ENCODE measurements at places on chromosomes 11 and 22. TPM values are rescaled to one million over a fixed set of nuclear protein-coding genes. Genes with fewer than 3 reads are reported as not detected.

The GTSE1 gene
- 6.9 TPM for total RNA-seq

The KBTBD3 gene
- 2.6 TPM for total RNA-seq

The RAB30 gene
- total RNA-seq, result 67.5 TPM

The PRRG4 gene
- total RNA-seq, result 2.3 TPM

The SIK2 gene
- total RNA-seq, result 16.6 TPM

GRCh38 chr11:15224466-15224865 lies 109.7 kb downstream of the INSC start:
- DNase-seq, result no peak
- H3K4me3 ChIP-seq, result no peak overlapping the region
- H3K27ac ChIP-seq, result no peak overlapping the region
- no peaks in the 10 kb centered on the region for H3K4me1 ChIP-seq
- H3K36me3 ChIP-seq, result no peaks in the 10 kb centered on the region

- H3K27ac ChIP-seq, result no peak overlapping the region
- no peaks in the 10 kb centered on the region for H3K27me3 ChIP-seq
- no peaks in the 10 kb centered on the region for H3K4me1 ChIP-seq
- no peak for DNase-seq
Measured at GRCh38 chr22:39381009-39381755, 18.4 kb upstream of the TAB1 start.

DNA sequence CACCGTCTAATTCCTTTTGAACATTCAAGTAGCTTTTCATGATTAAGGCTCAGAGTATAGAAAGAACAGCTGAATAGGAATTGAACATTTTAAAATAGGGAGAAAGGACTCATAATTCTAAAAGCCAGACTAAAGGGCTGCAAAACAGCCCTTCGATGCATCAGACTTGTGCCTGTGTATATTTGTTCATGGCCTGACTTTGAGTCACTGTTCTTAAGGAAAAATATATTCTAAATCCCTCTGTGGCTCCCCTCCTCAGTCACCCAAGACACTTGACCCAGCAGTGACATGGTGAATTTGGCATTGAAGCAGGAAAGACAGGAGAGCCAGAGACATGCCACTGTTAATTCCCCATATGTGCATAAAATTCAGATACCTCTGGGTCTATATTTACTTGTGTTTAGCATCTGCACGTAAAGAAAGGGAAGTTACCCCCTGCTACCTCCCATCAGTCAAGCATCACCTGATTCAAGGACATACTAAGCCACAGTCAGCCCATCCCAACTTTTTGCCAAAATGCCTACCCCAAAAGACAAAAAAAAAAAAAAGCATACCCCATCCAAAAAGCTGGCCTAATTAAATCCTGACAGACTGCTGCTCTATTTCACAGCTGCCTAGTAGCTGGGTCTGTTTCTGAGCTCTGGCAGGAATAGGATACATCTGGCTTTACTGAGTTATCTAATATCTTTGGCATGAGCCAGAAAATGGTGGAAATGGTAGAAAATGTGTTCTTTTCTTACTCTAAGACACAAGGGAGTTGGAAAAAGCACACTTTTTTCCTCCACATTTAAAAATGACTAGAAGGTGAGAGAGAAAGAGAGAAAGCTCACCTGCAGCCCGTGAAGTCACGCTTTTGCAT lies 93.5 kb downstream of the COMMD9 start:
- H3K27me3 ChIP-seq, result no peaks in the 10 kb centered on the region
- no peaks in the 10 kb centered on the region for H3K36me3 ChIP-seq
- H3K4me1 ChIP-seq, result no peaks in the 10 kb centered on the region
- H3K27ac ChIP-seq, result peak overlapping the region; percentile 11

GRCh38 chr22:30864441-30865420 lies 103.8 kb downstream of the MORC2 start:
- no peak overlapping the region for H3K4me3 ChIP-seq
- H3K27me3 ChIP-seq, result no peaks in the 10 kb centered on the region
- no peaks in the 10 kb centered on the region for H3K4me1 ChIP-seq

GRCh38 chr11:93869830-93870229 lies 19.4 kb upstream of the VSTM5 start:
- H3K27ac ChIP-seq, result no peak overlapping the region
- no peaks in the 10 kb centered on the region for H3K4me1 ChIP-seq
- no peaks in the 10 kb centered on the region for H3K27me3 ChIP-seq
- H3K36me3 ChIP-seq, result no peaks in the 10 kb centered on the region
